NCI-H2081 treated with DMSO at 0.1 percent for 48 hours (cell line): ENCODE measurements at places on chromosomes 5 and 9.

GRCh38 chr9:131442351-131442750, 48.5 kb downstream of the PRRC2B start:
- no peak for DNase-seq

DNA sequence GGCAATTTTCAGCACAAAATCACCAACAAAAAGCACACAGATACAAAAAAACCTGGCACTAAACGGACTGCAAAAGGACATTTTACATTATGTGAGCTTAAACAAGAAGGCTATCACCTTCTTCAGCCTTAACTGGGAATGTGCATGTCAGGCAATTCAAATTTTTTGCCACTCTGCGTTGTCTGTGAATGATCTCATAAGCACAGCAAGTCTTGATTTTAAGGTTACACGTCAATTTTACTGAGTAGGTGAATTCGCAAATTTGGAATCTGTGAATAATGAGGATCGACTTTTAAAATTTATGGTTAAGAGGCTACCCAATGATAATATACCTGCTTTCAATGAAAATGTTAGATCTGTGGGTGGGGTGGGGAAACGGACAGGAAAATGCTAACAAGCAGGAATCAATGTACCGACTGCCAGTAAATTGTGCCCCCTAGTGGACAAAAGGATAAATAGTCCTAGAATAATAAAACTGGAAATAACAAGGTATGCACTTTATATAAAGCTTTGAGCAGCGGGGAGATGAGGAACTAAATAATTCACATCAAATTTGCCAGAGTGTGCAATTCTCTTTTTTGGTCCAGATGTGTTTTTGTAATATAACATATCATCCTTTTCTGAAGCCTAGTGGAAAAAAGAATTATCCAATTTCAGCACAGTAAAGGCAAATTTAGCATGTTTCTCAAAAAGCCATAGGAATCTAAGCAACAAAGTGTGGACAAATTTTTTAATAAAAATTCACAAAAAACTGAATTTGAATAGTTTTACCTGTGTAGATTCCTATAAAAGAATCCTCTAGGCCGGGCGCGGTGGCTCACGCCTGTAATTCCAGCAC, 20.5 kb downstream of the EQTN start:
- peak; percentile 68 for DNase-seq

DNA sequence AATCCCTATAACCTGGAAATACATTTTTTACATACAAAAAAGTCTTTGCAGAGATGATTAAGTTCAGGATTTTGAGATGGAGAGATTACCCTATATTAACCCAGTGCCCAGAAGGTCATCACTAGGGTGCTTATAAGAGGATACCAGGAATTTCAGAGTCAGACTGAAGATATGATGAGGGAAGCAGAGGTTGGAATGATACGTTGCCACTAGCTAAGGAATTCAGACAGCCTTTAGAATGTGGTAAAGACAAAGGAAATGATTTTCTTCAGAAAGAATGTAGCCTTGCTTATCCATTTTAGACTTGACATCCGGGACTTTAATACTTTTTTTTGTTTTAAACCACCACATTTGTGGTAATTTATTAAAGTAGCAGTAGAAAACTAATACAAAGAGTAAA, 2176.8 kb upstream of the C9orf72 start:
- DNase-seq: no peak

DNA sequence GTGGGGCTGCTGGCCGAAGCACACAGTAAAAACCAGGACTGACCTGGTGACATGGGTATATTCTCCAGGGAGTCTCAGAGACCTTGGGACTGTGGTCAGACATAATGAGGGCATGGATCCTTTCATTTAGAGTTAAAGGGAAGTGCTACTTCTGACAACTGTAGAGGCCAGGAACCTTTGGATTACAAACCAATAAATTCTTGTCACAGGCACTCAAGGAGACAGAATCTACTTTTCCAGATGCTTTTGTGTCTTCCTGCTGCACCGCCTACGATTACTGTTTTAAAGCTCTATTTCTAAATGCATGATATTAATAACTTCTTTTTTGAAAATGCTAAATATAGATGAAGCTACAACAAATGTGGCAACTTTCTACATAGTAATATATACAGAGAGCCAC, 106.5 kb upstream of the LPAR1 start:
- no peak for DNase-seq

DNA sequence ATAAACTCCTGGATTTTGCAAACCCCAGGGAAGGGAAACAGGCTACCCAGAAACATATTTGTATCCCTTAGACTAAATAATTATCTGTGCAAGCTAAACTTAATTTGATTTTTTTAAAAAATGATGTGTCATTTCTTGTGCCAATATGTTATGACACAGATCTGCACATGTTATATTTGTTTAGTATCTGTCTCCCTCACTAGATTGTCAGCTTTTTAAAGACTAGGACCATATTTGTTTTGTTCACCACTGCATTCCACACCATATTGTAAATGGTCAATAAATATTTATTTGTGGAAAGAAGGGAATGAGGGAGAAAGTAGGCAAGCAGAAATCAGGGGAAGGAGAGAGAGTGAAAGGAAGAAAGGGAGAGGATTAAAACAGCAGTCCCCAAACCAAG, 143.3 kb upstream of the TNPO1 start:
- DNase-seq: no peak

DNA sequence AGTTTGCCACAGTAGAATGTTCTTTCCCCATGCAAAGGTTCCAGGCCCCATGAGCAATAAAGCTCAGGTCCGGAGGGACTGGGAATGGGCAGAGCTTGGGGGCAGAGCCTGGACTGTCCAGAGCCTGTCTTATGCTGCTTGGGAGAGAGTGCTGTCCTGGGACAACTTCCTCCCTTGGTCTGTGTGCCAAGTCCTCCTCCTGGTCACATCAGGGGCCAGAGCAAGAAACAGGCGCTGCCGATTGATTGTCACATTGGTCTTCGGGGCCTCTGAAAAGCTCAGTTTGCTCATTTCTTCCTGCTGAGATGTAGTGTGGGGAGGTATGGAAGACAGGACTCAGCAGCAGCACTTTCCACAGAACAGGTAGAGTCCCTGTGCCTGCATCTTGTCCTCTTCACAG, 54.0 kb upstream of the FCN1 start:
- no peak for DNase-seq

DNA sequence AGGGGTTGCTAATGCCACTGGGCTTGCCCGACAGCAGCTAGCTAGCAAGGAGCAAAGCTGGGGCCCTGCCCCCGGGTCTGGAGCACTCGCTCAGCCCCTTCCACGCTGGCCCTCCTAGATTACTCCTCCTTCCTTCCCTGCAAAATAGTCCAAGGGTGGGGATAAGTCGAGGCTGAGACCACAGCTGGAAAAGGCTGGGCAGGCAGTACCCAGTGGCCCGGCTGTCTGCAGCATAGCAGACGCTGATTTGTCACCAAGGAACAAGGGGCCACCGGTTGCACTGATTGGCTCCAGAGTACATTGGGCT, 73.9 kb downstream of the ADAMTS2 start:
- no peak for DNase-seq

- DNase-seq: no peak
Measured at GRCh38 chr9:135155396-135155795, 67.9 kb downstream of the OLFM1 start.

- DNase-seq: no peak
Measured at GRCh38 chr5:170341545-170341944, 44.0 kb upstream of the LCP2 start.

- no peak for DNase-seq
Measured at GRCh38 chr5:149546974-149547373, 4.3 kb downstream of the CSNK1A1 start.

DNA sequence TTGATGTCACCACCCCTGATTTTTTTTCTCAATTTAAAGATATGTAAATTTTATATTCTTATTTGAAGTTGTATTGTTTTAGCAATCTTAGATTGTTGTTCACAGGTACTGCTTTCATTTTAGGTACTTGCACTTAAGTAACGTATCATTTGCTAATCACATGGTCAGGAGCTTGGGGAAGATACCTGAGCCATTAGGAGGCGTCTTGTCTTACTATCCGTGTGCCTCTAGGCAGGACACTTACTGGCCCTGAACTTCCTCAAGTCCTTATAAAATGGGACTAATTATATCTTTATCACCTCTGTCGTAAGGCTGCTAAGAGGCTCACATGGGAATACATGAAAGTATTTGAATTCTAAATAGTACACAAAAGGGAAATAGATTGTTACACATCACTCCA, 18.5 kb downstream of the ZSWIM6 start:
- DNase-seq: no peak

DNA sequence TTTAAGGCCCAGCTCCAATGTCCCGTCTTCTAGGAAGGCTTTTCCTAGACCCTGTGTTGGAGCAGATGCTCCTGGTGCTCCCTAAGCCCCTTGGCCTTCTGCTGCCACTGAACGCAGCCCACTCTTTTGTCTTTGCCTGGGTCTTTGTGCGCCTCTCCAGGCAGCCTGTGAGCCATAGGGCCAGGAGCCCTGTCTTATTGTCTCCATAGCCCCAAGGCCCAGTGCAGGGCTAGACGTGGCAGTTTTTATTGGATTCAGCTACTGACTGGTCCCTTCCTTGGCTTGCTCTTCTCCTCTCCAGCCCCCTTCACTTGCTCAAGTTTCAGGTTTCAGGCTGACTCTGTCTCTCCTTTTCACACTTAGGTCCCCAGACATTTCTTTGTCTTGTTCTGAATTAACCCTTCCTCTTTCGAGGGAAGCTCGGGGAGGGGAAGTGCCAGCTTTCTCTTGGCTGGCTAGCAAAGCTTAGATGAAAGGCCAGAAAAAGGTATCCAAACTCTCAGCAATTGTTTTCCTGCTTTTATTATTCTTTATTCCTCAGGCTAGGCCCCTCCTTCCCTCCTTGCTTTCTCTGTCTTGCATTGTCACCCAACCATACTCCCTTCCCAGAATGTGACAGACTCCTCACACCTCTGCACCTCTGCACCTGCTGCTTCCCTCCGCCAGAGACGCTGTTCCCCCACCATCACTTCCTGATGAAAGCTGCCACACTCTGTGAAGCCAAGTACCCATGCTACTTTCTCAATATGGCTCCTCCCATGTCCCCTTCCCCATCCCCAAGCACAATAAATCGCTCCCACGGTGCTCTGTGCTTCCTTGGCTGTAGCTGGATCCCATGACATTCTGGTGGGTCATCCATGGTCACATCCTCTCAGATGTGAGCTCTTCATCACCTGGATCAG, 101.6 kb upstream of the CPEB4 start:
- no peak for DNase-seq

- DNase-seq: no peak
Measured at GRCh38 chr5:2249026-2249425, 366.3 kb upstream of the IRX4 start.

GRCh38 chr5:107543868-107544267, 126.9 kb downstream of the EFNA5 start:
- DNase-seq: no peak

GRCh38 chr9:85898332-85898731, 42.6 kb upstream of the NAA35 start:
- no peak for DNase-seq

GRCh38 chr5:153480401-153480800, 10.1 kb upstream of the GRIA1 start:
- DNase-seq: no peak

DNA sequence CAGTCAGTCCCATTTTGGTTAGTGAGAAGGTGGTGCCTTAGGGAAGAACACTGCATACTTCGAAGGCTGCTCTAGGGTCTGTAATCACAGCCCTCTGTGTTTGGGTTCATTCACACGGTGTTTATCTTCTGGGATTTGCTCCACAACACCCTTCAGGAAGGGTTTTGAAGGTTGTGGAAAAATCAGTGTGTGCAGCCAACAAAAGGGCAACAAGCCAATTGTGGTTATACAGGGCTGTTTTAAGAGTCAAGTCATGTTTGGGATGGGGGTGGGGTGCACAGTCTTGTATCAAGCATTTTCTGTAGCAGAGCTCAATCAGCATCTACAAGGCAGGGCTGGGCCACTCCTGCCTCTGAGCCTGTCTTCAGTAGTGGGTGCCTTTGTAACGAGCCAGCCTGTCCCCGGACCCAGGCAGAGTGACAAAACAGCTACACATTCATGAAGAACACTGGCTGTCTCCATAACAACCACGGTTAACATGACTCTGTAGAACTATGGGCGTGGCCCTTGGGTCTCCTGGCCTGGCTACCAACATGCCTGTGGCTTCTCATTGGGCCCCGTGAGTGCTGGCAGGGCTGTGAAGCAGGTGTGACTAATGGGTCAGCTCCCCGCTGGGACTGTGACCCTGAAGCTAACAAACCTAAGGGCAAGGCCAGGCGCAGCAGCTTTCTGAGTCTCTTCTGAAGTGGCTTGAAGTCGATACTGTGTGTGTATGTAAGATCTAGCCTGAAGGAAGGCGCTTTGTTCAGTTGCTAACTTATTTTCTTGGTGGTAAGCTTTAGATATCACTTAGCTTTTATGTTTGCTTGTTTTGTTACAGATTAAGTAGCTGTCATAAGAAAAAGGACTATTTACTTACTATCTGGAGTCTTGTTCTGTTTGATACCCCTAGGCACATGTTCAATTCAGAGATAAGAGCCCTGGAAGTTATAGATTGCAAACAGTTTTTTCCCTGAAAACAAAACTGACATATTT, 27.9 kb upstream of the GOLM1 start:
- DNase-seq: peak; percentile 85

DNA sequence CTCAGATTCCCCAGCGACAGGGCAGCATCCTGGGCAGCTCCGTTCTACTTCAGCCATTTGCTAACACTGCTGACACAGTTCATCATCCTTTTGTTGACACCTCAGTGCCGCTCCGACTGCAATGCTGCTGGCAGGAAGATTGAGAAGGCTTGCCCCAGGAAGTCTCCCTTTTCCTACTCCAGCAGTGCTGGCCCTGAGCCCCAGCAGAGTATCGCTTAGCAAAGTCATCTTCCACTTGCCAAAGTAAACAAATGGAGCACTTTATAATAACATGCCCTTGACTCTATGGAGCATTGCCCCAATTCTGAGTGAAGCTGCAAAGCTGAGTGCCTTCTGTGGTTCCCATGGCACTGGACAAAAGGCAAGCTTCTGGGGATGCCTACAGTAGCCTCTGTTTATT, 32.2 kb downstream of the PRLR start:
- DNase-seq: no peak

- DNase-seq: no peak
Measured at GRCh38 chr9:20297646-20298084, 324.6 kb downstream of the MLLT3 start.

GRCh38 chr5:78727786-78728761, 79.5 kb upstream of the LHFPL2 start:
- no peak for DNase-seq

- DNase-seq: no peak
Measured at GRCh38 chr9:71587576-71588362, 180.5 kb downstream of the CEMIP2 start.

DNA sequence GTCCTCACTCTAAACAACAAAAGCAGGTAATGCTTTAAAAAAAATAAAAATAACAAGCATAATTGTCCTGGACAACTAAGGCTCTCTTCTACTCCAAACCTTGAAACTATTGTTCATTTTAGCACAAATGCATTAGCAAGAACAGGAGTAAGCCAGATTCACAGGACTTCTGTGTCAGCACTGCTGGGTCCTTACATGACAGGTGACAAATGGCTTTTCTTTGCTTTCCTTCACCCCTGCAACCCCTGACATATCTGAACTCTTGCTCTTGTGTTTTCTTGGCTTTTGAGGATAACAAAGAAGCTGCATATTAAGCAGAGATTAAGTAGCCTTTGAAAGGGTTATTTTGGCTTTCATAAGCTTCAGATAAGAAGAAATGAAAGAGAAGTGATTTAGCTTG, 71.1 kb downstream of the ZNF474 start:
- DNase-seq: no peak
